ENCODE measurements at places on chromosomes 1 and 21.

DNA sequence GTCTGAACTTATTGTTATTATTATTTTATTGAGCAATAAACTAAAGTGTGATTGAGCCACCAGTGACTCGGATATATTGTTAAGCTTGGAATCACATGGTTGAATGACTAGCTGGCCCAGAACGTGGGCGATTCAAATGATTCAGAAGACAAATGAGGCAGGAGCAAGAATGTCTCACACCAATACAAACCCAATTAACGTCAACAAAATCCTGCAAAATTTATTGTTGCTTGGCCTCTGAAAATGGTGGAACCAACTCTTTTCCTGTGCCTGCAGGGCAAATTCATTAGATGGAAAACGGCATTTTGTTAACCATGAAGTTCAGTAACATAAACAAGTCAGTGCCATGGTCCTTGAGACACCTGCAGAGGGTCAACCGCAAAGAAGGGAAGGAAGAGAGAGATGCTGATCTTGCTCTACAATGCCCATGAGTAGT lies 482.0 kb downstream of the SETD4 start:
- no peak for DNase-seq

DNA sequence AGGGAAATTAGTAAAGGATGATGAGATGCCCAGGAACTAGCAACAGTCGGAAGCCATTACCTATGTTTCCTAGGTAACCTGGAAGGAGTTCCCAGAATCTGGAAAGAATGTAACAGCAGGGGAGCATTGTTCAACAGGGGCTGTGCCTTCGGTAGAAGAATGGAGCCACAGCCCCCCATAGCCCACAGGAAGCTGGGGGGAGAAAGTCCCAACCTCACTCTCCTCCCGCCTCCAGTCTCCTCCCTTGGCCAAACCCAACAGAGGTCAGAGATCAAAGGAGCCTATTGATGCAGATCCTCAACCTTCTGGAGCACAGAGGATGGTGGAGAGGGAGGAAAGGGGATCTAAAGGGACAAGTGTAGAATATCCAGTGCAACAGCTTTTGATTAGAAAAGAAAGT lies 131.5 kb upstream of the SLC44A3 start:
- no peak for DNase-seq

DNA sequence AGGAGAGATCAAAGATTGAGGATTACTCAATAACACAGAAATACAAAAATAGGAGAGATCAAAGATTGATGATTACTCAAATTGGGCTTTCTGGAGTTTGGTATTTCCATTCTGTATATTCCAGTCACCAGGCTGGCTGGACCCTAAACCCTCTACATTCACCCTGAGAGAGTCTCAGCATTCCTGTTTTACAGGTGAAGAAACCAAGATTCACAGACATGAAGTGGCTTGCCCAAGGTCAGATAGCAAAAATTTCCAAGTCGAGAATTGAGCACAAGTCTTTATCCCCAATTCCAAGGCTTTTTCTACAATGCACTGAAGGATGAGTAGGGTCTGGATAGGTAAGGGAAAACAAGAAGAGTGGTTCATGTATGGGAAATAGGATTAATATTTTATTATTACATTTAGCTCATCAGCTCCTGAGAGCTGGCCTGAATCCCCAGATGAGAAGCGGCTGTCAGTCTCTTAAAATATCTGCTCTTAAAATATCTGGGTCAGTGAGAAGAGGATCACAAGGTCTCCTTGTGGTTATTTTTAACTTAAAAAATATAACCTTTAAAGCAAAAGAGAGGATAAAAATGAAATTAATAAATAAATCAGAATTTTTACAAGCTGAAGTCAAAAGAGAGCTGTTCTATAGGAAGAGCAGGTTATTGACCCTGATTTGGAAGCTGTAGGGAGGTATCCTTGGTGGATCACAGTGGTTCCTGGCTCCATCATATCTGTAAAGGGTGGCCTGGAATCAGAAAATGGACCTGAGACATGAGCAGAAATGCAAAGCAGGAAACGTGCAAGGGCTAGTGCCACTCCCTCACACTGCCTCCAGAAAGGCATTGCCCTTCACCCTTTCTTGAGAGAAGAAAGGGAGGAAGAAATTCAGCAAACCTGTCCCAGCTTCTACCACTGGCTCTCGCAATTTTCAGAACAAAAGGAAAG lies 29.1 kb upstream of the SEC16B start:
- no peak for DNase-seq

DNA sequence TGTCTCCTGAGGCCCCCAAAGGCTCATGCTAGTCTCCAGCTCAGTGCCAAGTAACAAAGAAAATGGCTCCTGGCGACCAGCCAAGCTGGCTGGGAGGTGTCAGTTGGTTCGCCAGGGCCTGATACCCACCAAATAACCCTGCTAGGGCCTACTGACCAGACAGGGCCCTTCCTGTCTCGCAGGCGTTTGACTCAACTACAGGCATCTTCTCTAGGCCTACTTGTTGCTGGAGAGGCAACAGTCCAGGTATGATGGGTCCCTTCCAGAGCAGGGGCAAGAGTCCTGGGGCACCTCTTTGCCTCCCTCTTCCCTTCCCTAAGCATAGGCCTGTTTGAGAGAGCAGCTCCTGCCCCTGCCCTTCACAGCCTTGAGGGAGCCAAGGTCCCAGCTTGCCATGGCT lies 147.9 kb upstream of the VANGL1 start:
- DNase-seq, result no peak

GRCh38 chr1:176888471-176889032 lies 276.0 kb downstream of the ASTN1 start:
- no peak for DNase-seq

DNA sequence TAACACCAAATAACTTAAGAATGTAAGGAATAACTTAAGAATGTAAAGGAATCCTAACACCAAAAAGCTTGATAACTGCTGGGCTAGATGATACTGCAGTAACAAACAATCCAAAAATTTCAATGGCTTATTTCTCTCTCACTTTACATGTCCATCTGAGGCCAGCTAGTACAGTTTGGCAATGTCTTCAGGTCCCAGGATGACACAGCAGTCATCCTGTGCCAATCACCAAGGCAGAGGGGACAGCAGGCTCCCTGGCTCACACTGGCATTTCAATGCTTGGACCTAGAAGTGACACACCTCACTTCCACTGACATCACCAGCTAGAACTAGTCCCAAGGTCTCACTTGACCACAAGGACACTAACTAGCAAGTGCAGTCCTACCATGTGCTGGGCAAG lies 15.3 kb downstream of the DNAJC11 start:
- no peak for DNase-seq

DNA sequence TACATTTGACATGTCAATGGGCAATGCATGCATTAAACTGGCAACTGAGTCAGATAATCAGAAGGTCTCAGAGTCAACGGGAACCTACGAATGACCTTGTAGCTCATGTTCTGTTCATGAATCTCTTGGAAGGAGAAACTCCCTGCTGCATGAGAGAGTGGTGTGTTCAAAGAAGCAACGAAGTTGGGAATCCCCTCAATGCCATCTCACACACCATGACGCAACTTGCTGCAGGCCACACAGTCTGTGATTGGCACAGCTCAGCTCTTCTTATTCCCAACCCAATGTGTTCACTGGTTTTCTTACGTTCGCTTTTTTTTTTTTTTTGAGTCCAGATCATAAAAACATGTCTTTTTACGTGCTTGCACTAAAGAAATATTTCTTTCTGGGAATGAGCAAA lies 53.5 kb upstream of the PRDM2 start:
- DNase-seq, result no peak

DNA sequence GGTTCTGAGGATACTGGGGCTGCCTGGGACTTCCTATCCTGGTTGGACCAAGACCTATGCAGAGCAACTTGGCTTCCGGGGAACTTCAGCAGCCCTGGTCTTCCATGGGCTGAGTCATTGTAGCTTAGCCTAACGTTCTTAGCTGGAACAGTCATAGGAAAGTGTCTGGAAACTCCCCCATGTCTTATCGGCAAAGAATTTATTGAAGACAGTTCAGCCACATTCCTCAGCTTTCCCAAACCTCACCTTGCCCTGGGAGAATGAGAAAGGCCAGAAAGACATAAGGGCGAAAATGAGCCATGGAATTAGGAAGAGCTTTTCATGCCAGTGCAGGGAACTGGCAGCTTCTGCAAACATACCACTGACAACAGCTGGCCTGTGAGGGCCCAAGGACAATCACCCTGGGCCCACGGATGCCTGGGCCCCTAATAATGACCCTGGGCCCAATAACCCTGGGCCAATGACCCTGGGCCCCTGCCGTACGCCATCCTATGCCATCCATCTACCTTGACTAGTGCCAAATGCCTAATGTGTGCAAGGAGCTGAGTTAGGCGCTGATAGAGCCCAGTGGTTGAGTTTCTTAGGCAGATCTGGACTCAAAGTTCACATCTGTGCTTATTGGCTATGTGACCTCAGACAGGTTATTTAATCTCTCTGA lies 114.4 kb upstream of the GADD45A start:
- DNase-seq, result no peak

GRCh38 chr1:109739738-109740614 lies 862 bp downstream of the GSTM3 start:
- DNase-seq, result peak; percentile 69

GRCh38 chr1:42860339-42861013 lies 14.1 kb downstream of the ZNF691 start:
- DNase-seq, result no peak

DNA sequence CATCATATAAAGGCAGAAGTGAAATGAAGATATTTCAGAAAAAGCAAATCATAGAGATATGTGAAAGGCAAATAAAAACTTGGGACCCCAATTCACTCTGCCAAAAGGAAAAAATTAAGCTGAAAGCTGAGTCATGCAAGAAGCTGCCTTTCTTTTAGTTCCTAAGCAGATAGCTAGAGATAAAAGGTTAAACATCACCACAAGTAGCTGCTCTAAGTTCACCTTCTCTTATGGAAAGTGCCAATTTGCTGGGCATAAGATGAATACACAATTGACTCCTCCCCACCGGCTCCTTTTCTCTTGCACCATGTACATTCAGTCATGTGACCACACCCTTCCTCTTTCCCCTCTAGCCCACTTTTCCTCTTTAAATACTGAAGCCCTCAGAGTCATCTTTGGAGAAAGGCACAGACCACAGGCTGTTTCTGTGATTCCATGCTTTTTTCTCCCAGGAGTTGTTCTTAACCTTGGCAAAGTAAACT lies 5.4 kb upstream of the SUMO3 start:
- DNase-seq, result no peak

GRCh38 chr1:92774407-92774806 lies 10.5 kb downstream of the EVI5 start:
- DNase-seq, result no peak

GRCh38 chr1:203916756-203917155 lies 55.4 kb downstream of the SNRPE start:
- no peak for DNase-seq

- DNase-seq, result no peak
These were observed 158.7 kb downstream of the SIPA1L2 start for GRCh38 chr1:232471250-232471649.

DNA sequence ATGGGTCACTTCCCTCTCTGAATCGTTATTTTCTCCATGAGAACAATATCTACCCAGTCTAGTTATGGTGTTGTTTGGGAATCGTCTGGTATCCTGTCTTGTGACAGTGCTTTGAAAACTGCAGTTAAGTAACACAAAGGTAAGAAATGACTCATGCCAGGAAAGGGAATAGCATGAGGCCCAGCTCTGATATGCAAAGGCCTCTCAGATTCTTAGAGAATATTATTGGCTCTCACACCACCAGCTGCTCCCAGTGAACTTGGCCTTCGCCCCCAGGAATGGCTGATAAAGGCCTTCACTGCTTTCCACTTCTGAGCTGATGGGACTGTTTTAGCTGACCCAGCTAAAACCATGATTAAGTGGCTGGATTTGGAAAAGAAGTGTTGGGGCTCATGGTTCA lies 27.1 kb downstream of the NEK2 start:
- DNase-seq, result no peak

- no peak for DNase-seq
These were observed 6.0 kb upstream of the SIM2 start for GRCh38 chr21:36692835-36693488.

DNA sequence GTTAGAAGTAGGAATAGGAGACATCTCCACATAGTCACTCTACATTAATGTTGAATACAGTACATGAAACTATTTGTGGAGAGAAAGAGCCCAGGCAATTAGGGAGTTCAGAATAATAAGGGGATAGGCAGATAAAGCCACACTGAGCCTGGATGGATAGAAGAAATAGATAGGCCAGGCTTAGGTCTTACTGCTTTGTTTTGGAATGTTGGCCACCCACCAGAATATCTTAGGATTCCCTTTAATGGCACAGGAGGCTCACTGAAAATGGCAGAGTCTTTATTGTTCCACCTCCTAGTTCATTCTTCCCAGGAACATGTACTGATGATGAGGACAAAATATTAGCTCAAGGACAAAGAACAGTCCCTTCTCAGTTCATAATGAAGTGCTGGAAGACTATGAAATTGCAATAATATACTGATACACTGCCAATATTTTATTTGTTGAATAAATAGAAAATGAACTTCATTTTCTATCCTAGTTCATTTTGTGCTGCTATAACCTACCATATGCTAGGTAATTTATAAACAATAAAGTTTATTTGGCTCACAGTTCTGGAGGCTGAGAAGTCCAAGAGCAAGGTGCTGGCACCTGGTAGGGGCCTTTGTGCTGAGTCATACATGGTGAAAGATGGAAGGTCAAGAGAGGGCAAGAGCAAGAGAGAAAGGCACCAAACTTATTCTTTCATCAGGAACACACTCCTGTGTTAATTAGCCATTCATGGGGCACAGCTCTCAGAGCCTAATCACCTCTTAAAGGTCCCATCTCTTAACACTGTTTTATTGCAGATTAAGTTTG lies 87.3 kb downstream of the TBX15 start:
- DNase-seq, result no peak

DNA sequence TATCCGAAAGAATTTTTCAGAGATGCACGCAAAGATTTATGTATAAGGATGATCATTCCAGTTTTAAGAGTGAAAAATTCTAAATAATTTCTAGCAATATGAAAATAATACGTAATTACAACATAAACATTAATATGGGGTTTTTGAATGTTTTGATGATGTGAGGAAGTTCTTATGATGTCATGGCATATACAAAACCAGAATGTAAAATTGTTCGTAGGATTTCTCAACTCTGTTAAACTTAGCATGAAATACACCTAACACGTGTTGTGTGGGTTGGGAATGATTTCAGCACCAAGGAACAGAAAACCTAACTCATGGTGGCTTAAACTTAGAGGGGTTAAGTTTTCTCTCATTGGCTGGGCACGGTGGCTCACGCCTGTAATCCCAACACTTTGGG lies 62.2 kb downstream of the MYOM3 start:
- DNase-seq, result no peak

- DNase-seq, result no peak
These were observed 79.3 kb downstream of the HMCN1 start for GRCh38 chr1:185813401-185813979.
